Stimulated activated CD4-positive, alpha-beta T cell treated with anti-CD3 and anti-CD28 coated beads, TNF-alpha, amount 100 ng/mL, for 24 hours (primary cell): ENCODE measurements at places on chromosomes 1 and 21.
A peak's percentile ranks its signal among the peaks of the same experiment; 100 is the strongest.

DNA sequence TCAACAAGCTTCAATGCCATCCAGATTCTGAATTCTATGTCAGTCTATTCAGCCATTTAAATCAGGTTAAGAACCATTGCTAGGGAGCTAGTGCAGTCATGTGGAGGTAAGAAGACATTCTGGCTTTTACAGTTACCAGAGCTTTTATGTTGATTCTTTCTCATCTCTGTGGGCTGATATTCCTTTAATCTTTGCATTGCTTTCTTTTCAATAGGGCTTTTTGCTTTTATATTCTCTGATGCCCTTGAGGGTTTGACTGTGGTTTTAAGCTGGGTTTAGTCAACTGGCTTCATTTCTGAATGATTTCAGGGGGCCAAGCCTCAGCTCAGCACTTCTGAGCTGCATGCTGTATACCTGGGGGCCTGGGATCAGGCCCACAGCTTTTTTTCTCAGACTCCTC, 51.0 kb upstream of the GORAB start:
- DNase-seq: no peak

GRCh38 chr1:98661544-98662355, at the start of gene SNX7:
Gene SNX7, plus strand, starts transcription at chr1:98661721. Its CDS starts 11 bp downstream, at chr1:98661732.
- peak; percentile 13 for DNase-seq

DNA sequence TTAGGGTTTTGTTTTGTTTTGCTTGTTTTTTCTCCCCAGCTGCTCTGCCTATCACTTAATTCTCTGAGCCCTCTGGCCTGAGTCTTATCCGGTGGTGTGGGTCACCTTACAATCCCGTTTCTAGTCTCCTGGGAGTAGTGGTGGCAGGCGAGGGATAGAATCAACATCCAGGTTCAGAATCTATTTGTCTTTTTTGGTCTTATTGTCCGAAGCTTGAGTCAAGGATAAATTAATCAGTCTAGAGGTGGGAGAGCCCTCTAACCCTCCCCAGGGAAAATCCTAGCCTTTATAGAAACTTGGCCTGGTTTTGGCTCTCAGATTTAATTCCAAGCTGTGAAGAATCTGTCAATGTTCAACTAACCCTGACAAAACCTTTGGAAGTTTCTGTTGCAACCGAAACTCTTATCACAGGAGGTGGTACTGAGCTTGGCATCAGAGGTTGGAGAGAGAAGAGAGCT, 246.3 kb downstream of the FGGY start:
- no peak for DNase-seq

- DNase-seq: no peak
These were observed 45.6 kb upstream of the RBM34 start for GRCh38 chr1:235206533-235207208.

DNA sequence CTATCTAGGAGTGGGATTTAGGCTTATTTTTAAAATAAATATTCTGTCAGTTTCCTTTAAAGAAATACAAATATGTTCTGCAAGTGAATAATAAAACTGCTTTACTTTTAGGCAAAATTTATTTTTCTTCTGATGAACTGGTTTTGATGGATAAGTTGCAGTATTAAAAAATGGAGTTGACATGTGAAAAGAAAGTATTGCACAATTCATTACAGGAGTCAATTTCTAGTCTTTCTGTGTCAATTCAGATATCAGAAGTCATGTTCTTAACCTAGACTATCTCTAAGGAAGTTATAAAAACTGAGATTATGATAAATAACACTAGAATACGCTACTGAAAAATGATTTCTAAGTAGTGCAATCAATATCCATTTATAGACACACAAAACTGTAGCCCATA, 270.2 kb upstream of the TMPRSS15 start:
- DNase-seq: no peak

- no peak for DNase-seq
These were observed at the start of gene STUM for GRCh38 chr1:226548256-226549093. Gene STUM, plus strand, starts transcription at chr1:226548764. Its CDS starts 141 bp downstream, at chr1:226548905.

- DNase-seq: no peak
These were observed 71.6 kb downstream of the RERE start for GRCh38 chr1:8745749-8746390.

- no peak for DNase-seq
These were observed 442 bp upstream of the PPP1R12B start for GRCh38 chr1:202348005-202348508.

GRCh38 chr1:29912425-29912824, 676.1 kb downstream of the PTPRU start:
- DNase-seq: no peak

- DNase-seq: no peak
These were observed 506 bp upstream of the SRP9 start for GRCh38 chr1:225777058-225777582.

DNA sequence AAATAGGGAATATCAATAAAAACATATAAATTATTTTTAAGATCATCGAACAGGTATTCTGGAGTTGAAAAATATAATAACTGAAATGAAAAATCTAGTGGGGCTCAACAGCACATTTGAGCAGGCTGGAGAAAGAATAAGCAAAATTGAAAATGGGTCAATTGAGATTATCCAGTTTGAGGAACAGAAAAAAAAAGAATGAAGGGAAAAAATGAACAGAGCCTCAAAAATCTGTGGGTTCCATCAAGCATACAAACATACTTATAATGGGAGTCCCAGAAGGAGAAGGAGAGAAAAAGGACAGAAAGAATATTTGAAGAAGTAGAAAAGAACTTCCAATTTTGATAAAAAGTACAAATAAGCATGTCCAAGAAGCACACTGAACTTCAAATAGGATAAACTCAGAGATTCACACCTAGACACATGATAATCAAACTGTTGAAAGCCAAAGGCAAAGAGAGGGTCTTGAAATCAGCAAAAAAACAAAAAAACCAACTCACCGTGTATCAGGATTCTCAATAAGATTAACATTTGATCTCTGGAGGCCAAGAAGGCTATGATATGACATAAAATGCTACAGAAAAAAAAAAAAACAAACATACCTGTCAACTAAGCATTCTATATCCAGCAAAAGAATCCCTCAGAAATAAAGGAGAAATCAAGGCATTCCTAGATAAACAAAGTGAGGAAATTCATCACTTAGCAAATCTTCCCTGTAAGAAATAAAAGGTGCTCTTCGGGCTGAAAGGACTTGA, 5.4 kb upstream of the COQ8A start:
- DNase-seq: no peak

GRCh38 chr21:32800056-32800455, 28.5 kb upstream of the PAXBP1 start:
- no peak for DNase-seq

- DNase-seq: no peak
These were observed 39.7 kb downstream of the BACE2 start for GRCh38 chr21:41207401-41208375.

DNA sequence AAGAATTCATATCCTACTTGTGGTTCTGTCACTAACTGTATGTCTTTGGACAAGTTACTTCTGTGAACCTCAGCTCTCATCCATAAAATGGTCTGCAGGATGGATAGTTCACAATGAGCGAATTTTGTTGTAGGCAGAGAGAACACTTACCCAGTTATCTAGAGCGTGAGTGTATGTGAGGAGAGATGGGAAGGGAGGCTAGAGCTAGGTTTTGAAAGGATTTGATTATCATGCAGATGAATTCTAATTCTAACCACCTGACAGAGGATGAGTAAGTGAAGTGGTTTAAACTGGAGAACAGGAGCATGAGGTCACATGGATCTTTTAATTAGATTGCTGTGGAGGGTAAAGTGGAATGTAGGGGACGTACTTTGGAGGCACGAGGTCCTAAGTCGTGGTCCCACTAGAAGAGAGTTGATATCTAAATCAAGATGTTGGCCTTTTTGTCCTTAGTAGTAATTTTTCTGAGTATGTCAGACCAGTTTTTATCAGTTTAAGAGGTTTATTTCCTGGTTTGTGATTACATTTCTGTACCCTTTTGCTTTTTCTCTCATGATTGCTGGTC, 5.0 kb downstream of the SUCO start:
- DNase-seq: no peak

DNA sequence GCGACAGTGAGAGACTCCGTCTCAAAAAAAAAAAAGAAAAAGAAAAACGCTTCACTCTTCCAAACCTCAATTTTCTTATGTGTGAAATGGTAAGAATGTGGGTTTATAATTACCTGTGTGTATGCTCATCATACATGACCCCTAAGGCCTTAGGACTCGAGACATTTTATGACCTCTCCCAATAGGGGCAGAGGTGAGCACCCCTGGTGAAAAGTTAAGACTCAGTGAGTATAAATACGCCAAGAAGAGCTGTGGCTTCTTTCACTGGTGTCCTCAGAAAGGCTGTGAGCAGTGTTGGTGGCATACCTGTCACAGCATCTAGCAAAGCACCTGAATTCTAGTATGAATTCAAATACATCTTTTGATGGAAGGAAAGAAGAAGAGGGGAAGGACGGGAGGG, 7.8 kb upstream of the FCMR start:
- DNase-seq: no peak

DNA sequence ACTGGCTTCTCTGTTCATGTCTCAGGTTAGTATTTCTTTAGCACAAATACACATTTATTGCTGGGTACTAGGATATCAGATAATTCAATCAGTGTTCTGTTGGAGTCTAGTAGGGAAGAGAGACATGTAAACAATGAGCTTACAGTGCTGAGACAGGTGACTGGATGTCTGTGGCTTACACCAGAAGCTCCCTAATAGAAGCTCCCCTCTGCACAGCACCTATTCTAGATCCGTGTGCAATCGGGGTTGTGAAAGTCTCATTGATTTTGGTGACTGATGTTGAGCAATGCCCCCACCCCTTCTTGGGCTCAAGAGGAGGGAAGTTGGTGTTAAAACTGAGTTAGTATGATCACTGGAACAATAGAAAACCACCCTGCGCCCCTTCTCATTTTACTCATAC, 279.2 kb downstream of the RPS6KC1 start:
- DNase-seq: no peak

- DNase-seq: no peak
These were observed 100.5 kb downstream of the NPHP4 start for GRCh38 chr1:5891736-5892135.

GRCh38 chr1:183473217-183473536, 878 bp downstream of the SMG7 start:
- no peak for DNase-seq

DNA sequence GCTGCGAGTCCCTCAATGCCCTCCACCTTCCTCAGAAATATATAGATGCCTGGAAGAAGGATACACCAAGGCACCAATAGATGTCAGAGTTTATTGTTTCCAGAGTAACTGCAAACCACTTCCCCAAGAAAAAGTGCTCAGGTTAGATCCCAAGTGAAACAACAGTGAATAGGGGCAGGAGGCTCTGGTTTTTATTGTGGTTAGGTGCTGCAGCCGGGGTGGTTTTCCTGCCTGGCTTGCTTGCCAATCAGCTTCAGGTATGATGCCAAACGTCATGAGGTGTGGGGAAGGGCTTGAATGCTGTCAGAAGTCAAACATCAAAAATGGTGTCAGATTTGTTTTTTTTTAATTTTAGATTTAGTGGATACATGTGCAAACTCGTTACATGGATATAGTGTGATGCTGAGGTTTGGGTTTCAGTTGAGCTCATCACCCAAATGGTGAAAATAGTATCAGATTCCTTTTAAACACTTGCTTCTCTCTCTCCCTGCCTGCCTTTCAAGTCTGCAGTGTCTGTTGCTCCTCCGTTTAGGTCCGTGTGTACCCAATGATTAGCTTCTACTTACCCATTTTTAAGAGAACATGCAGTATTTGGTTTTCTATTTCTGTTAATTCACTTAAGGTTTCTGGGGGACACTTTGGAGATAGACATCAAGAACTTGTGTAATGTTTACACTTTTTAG, 1317.0 kb downstream of the MRPL39 start:
- DNase-seq: no peak

- no peak for DNase-seq
These were observed 149.3 kb upstream of the C8B start for GRCh38 chr1:57115030-57115614.

DNA sequence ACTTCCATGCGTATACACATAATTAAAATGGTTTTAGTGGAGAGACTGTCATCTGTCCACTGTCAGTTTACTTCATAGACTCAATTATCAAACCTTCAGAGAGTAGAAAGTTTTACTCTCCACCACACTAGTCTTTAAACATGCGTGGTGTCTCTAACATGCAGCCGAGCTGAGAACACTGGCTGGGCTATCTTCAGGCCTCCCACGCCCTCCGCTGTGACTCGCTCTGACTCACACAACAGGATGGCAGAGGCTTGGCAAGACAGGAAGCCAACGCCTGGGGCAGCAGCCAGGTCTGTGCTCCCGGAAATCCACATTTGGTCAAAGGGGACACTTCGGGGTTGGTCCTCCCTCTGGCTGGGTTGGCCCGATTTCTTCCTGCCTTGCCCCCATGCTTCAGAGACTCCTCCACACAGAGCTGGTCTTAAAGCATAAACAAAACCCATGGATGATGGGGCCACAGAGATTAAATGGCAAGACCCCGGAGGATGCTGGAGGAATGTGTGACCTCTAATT, 22.7 kb upstream of the IFNGR2 start:
- DNase-seq: peak; percentile 91

GRCh38 chr1:89451011-89451410, 73.6 kb upstream of the LRRC8B start:
- peak; percentile 20 for DNase-seq
